ENCODE measurements at places on chromosomes 11 and 22. TPM values are rescaled to one million over a fixed set of nuclear protein-coding genes. Genes with fewer than 3 reads are reported as not detected.

DDB1 gene
- 218 TPM for total RNA-seq

- H3K36me3 ChIP-seq: no peaks in the 10 kb centered on the region
- peak overlapping the region; percentile 61 for H3K27ac ChIP-seq
- DNase-seq: peak; percentile 39
- no peaks in the 10 kb centered on the region for H3K27me3 ChIP-seq
- H3K4me3 ChIP-seq: peak overlapping the region; percentile 74
Observed at GRCh38 chr22:23220485-23221350, 40.4 kb downstream of the BCR start.

CALCA gene
- not detected for total RNA-seq

DNA sequence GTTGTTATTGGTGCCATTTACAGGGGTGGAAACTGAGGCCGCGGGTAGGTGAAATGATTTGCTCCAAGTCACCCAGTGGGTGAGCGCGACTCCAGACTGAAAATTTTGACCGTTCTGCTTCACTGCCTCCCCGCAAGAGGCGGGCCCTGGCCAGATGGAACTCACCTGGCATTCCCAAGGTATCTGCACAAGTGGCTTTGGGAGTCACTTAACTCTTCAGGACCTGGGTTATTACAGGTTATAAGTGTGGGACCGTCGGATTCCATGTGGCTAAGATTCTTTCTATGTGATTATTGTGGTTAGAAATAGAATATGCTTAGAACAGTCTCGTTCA, 598 bp downstream of the CABIN1 start:
- no peak for DNase-seq
- peak overlapping the region; percentile 88 for H3K27ac ChIP-seq
- H3K4me1 ChIP-seq: peaks cover 23% of the 10 kb centered on the region

GRCh38 chr11:48001438-48002021, 21.2 kb downstream of the PTPRJ start:
- DNase-seq: no peak
- H3K4me1 ChIP-seq: peaks cover 82% of the 10 kb centered on the region
- no peaks in the 10 kb centered on the region for H3K36me3 ChIP-seq
- H3K4me3 ChIP-seq: peak overlapping the region; percentile 59
- H3K27ac ChIP-seq: peak overlapping the region; percentile 86
- no peaks in the 10 kb centered on the region for H3K27me3 ChIP-seq

GRCh38 chr11:68374531-68374930, 62.1 kb downstream of the LRP5 start:
- DNase-seq: no peak
- H3K36me3 ChIP-seq: no peaks in the 10 kb centered on the region
- H3K4me1 ChIP-seq: peaks cover 62% of the 10 kb centered on the region

DNA sequence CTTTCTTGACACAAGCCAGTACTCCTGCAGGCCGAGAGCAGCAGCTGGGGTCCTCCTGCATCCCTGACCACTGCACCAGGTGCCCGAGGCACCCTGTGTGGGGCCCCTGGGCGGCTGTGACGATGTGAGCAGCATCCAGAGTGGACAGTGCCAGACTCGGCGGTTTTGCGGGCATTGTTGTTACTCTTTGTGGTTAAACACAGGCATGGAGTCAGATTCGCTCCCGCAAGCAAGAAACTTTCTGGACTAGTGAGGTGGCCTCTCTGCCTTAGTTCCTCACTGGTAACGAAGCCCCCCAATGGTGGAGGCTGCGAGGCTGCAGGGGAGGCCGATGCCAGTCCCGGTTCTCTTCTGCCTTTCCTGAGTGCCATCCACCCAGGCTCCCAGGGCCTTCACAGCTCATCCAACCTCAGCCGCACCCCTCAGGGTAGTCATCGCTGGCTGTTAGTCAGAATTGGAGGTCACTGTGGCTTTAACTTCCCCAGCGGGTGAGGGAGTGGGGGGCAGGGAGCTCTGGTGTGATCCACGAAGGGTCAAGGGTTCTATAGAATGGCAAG, 3.7 kb upstream of the CLDN5 start:
- H3K27ac ChIP-seq: no peak overlapping the region
- H3K27me3 ChIP-seq: peaks cover 24% of the 10 kb centered on the region
- H3K36me3 ChIP-seq: no peaks in the 10 kb centered on the region
- no peak overlapping the region for H3K4me3 ChIP-seq

DNA sequence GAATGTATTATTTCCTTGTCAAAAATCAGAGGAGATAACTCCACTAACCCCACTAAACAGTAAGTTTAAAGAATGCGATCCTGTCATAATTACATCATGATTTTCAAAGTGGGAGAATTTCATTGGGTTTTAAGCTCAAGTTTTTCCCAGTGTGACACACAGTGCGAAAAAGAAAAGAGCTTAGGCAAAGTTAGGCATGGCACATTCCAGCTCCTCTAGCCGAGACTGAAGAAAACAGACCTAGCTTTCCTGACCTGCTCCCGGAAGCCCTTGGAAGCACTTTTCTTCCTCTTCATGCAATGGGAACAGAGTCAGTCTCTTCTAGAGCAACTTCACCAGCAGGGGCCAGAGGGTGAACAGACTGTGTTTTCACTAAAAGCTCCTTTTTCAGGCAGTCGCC, 76.6 kb upstream of the AKIP1 start:
- peaks cover 16% of the 10 kb centered on the region for H3K4me1 ChIP-seq
- H3K4me3 ChIP-seq: no peak overlapping the region
- H3K36me3 ChIP-seq: no peaks in the 10 kb centered on the region
- H3K27me3 ChIP-seq: no peaks in the 10 kb centered on the region

GRCh38 chr11:114785820-114786219, 107.5 kb downstream of the NXPE2 start:
- DNase-seq: no peak
- H3K4me3 ChIP-seq: no peak overlapping the region
- no peaks in the 10 kb centered on the region for H3K4me1 ChIP-seq
- no peaks in the 10 kb centered on the region for H3K27me3 ChIP-seq
- H3K27ac ChIP-seq: no peak overlapping the region

DNA sequence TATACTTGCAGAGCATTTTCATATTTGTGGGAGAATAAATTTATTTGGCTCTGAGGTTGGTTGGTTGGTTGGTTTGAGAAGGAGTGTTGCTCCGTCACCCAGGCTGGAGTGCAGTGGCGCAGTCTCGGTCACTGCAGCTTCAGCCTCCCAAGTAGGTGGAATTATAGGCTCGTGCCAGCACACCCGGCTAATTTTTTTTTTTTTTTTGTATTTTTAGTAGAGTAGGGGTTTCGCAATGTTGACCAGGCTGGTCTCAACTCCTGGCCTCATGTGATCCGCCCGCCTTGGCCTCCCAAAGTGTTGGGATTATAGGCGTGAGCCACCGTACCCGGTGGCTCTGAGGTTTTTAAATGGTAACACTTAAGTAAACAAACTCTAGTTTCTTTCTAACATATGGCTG, 161.1 kb downstream of the TEAD1 start:
- no peak overlapping the region for H3K27ac ChIP-seq
- no peaks in the 10 kb centered on the region for H3K36me3 ChIP-seq
- H3K4me3 ChIP-seq: no peak overlapping the region
- peaks cover 7% of the 10 kb centered on the region for H3K27me3 ChIP-seq
- H3K4me1 ChIP-seq: no peaks in the 10 kb centered on the region

MUC15 gene
- total RNA-seq: not detected

SAC3D1 gene
- total RNA-seq: 3.8 TPM

GRCh38 chr22:47034905-47035419, 272.5 kb downstream of the TBC1D22A start:
- no peak overlapping the region for H3K4me3 ChIP-seq
- no peaks in the 10 kb centered on the region for H3K27me3 ChIP-seq

MOGAT2 gene
- 0.22 TPM for total RNA-seq

DNA sequence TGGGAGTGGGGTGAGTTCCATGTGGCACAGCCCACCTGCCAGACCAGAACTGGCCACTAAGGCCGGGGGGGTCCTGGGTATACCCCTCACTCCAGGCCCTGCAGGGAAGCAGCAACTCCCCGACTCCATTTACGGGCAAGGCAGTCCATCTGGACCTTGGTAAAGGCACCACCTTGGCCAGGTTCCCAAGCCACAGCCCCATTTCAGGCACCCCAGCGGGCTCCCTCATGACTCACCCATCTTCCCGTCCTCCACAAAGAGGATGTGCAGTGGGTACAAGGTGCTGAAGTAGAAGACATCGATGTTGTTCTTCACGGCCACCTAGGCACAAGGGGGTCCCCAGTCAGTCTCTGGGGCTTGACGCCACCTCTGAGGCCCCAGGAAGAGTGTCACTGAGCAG, 15.7 kb upstream of the RASL10A start:
- DNase-seq: no peak
- peaks cover 84% of the 10 kb centered on the region for H3K36me3 ChIP-seq
- no peak overlapping the region for H3K27ac ChIP-seq
- no peaks in the 10 kb centered on the region for H3K27me3 ChIP-seq
- H3K4me1 ChIP-seq: no peaks in the 10 kb centered on the region
